ENCODE measurements at places on chromosomes 3 and 15.

DNA sequence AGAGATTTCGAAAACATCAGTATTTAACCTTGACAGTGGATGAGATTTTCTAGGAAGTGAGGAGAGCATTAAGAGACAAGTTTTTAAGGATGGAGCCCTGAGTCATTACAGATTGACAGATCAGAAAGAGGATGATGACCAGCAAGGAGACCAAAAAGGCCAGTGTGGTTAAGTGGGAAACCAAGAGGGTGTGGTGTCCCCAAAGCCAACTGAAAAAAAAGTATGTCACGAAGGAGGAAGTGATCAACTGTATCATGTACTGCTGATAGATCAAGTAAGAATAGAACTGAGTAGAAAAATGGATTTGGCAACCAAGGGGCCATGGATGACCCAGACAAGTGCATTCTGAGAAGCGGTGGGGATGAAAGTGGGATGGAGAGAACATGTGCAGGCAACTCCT lies 491.8 kb downstream of the FHIT start:
- DNase-seq: no peak

- DNase-seq: no peak
These were observed 430.2 kb downstream of the LPP start for GRCh38 chr3:188584162-188584529.

DNA sequence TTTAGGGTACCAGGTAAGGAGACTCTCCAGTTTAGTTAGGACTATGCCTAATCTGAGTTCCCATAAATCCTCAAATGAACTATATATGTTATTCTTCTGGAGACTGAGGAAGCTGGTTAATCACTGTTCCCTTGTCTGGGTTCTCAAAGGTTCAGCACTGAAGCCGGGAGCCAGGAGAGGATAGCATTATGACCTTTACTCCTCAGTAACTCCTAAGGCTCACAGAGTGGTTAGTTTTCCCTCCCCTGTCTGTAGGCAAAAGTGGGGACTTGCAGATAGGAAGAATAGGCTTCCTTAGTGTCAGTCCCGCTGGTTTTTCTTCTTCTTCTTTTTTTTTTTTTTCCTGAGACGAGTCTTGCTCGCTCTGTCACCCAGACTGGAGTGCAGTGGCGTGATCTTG lies 50.4 kb downstream of the CRTC3 start:
- DNase-seq: no peak

DNA sequence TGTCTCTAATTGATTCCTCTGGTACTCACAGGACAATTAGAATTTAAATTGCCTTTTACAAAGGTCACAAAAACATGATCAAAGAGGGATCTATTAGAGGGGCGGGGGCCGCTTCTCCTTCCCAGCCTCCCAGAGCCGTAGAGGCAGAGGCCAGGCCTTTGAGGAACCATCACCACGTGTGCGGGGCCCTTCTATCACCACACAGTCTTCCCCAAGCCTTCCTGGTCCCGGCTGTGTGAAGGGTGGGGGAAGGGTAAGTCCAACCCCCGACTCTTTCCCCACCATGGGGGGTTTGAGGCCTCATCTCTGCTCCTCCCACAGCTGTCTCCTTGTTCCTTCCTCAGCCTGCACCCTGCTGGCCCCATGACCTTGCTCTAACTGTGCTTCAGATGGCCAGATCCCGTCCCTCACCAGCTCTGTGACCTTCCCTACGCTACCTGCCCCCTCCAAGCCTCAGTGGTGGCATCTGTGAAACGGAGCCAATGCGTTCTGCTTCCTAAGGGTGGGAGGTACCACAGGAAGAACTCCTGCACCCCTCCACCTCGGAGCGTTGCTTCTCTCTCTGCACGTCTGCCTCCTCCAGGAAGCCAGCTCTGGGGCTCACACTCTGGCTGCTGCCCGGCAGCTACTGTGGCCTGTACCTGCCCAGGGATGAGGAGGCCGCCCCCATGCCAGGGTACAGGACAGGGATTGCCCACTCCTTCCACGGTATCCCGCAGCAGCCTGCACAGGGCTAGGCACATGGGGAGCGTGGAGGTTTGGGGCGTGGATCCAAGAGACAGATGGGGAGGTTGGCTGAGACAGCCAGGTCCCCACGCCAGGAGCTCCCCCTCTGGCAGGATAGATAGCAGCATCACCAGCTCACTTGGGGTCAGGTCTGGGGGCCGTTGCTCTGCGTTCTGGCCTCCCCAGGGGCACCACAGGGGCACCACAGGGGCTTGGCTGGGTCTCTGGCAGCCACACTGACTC lies 83.8 kb downstream of the LINGO1 start:
- DNase-seq: no peak

GRCh38 chr3:78992400-78992799 lies 775.4 kb downstream of the ROBO1 start:
- DNase-seq: no peak

- no peak for DNase-seq
These were observed 44.9 kb downstream of the CPN2 start for GRCh38 chr3:194306109-194306686.

GRCh38 chr15:39828374-39828931 lies 45.8 kb upstream of the FSIP1 start:
- DNase-seq: no peak

DNA sequence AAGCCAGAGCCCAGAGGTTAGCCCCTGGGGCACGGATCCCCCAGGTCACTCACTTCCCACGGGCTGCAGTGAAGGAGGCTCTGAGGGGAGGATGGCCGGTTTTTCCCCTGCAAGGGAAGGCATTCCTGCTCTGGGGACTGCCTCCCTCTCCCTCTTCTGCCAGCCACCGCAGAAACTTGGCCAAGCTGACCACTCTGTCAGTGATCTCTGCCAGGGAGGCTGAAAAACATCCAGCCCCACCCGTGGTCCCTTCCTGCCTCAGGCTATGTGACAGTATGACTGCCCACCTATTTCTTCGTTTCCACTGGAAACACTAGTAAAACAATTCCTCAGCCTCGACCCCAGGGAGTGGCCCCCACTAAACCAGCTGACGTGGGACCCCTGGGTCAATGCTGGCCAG lies 14.6 kb upstream of the FANCD2 start:
- no peak for DNase-seq

DNA sequence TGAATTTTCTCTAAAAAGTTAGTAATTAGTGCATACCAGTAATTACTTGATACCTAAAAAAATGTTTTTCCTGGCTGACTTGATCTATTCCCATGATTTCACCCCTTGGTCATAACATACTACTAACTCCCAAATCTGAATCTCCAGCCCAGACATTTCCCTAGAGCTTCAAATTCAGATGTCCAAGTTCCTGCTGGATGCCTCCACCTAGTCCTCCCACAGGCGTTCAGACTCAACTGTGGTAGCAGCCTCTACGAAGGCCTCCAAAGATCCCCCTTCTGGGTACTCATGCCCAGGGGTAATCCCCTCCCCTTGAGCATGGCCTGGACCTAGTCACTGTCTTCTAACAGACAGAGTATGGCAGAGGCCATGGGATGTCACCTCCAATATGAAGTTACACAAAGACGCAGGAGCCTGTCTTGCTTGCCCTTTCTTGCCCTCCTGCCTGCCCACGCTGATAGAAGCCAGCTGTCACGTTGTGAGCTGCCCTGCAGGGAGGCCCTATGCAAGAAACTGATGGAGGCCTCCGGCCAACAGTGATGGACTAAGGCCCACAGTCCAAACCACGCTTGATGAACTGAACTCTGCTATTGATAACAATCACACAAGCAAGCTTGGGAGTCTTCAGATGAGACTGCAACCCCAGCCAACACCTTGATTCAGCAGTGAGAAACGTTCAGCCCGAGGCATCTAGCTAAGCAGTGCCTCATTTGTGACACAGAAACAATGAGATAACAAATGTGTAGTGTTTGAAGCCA lies 8.6 kb upstream of the FBN1 start:
- no peak for DNase-seq

- no peak for DNase-seq
These were observed 81.2 kb upstream of the THBS1 start for GRCh38 chr15:39499681-39500080.

- no peak for DNase-seq
These were observed 110.9 kb downstream of the GABRG3 start for GRCh38 chr15:27081676-27082418.

DNA sequence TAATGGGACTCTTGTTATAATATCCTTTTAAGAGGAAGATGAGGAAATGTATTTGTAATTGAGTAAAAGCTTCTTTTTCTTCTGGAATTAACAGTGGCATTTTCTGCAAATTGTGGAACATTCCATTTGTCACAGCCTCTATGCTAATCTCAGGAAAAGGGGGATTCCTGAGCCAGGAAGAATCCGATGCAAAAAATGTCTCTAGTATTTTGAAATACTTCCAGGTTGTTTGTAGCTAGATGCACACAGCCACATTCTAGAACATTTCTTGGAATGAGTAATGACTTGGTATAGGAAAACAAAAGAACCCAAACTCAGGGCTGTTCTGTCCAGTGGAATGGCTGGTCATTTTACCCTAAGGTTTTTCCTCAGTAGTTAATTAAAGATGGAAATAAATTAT lies 98.5 kb upstream of the SLC2A2 start:
- no peak for DNase-seq

- no peak for DNase-seq
These were observed 520.1 kb downstream of the FGF12 start for GRCh38 chr3:192207239-192207638.

- no peak for DNase-seq
These were observed 240.7 kb upstream of the UMPS start for GRCh38 chr3:124489506-124489905.

- no peak for DNase-seq
These were observed 186.8 kb upstream of the CHRNA7 start for GRCh38 chr15:31843426-31844055.

DNA sequence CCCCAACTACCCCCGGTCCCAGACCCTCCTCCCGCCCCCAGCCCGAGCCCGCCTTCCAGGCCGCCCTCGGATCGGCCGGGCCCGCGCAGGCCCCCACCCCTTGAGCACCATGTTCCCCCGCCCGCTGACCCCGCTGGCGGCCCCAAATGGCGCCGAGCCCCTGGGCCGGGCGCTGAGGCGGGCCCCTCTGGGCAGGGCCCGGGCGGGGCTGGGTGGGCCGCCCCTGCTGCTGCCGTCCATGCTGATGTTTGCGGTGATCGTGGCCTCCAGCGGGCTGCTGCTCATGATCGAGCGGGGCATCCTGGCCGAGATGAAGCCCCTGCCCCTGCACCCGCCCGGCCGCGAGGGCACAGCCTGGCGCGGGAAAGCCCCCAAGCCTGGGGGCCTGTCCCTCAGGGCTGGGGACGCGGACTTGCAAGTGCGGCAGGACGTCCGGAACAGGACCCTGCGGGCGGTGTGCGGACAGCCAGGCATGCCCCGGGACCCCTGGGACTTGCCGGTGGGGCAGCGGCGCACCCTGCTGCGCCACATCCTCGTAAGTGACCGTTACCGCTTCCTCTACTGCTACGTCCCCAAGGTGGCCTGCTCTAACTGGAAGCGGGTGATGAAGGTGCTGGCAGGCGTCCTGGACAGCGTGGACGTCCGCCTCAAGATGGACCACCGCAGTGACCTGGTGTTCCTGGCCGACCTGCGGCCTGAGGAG lies 472 bp downstream of the CHST14 start:
- DNase-seq: no peak

- DNase-seq: no peak
These were observed 20.1 kb upstream of the PLSCR5 start for GRCh38 chr3:146625186-146625775.

DNA sequence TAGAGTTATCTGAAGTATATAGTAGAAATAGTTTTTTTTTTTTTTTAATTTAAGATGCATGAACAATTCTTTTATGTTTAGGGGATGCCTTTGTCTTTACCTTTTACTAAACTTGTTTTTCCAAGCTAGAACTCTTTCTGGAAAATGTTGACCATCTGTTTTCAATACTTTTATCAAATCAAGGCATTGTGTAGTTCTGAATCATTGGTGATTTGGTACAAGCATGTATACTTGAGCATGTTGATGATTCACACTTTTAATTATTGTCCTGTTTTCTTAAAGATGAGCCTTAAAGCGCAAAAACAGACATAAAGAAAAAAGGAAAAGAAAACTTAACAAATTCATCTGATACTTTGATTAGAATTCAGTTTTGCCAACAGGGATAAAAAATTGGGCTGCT lies 28.3 kb downstream of the PDCD6IP start:
- DNase-seq: no peak

GRCh38 chr3:154364849-154365248 lies 40.6 kb upstream of the DHX36 start:
- no peak for DNase-seq

DNA sequence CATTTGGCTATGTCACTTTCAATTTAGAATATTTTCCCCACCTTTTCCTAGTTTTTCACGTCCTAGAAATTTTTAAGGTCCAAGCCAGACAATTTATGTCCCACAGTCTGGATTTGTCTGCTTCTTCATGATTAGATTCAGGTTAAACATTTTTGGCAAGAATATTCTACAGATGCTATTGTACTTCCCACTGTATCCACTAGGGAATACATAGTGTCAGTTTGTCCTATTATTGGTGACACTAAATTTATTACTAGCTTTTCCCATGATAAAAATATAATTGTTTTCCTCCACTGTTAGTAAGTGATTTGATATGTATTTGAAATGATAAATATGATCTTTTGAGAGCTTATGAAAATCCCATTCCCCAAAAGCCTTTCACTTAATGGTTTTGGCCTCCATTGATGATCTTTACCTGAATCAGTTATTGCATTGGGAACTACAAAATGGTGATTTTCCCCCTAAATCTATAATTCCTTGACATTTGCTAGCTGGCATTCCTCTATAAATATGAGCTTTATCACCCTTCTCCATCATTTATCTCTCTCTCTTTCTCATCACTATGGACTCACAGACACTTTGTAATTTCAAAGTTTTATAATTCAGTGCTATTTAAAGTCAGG lies 8.3 kb downstream of the ARL14 start:
- DNase-seq: no peak

- no peak for DNase-seq
These were observed 75.1 kb downstream of the ATP10A start for GRCh38 chr15:25787855-25788520.

- DNase-seq: no peak
These were observed 268.6 kb upstream of the UBE2E1 start for GRCh38 chr3:23537101-23537551.

GRCh38 chr15:95459273-95459672 lies 871.2 kb upstream of the NR2F2 start:
- DNase-seq: no peak

DNA sequence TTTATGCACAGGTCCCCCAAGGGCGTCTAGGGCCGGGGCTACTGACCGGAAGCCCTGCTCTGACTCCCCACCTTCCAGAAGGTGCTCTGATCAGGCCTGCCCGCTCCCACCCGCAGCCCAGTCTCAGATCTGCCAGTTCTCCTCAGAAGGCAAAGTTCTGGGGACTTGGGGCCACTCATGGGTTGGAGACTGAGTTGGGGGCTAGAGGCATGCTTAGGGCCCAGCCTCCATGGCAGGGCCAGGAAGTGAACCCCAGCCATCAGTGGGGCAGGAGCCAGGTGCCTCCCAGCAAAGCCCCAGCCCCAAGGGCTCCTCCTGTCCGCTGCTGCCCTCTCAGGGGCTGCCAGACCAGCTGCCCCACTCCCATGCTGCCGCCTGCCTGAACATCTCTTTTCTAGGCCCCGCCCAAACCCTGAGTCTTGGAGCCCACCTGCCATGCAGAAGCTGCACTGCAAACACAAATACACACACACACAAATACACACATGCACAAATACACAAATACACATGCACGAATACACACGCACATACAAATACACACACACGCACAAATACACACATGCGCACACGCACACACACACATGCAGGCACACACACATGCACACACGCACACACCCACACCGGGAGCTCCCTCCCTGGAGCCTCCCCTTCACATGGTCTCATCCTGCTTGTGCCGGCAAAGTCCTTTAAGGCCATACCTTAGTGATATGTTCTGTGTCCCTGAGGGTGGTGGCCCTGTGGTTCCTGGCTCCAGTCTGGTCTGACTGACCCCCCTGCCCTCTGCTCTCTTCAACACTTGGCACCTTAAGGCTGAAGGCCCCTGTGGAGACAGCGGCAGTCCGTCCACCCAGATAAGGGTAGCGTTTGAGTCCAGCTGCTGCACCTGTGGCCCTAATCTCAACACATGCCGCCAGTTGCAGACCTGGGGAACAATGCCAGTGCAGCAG lies 59.2 kb upstream of the KLF13 start:
- DNase-seq: no peak

Measured in SIG-M5 (cell line).